Natural killer cell (primary cell): ENCODE measurements at places on chromosomes 3 and 15. TPM values are rescaled to one million over a fixed set of nuclear protein-coding genes. Genes with fewer than 3 reads are reported as not detected.

MEIS2 gene
- 0.35 TPM for total RNA-seq

MESP2 gene
- not detected for total RNA-seq

MAP6D1 gene
- not detected for total RNA-seq

SLC6A20 gene
- 1.3 TPM for total RNA-seq

CHRD gene
- total RNA-seq, result not detected

GRCh38 chr15:91065505-91065904 is 34.6 kb upstream of the SV2B start:
- H3K4me3 ChIP-seq, result no peak overlapping the region
- H3K27ac ChIP-seq, result no peak overlapping the region

GRCh38 chr3:98806521-98806920 is 43.4 kb downstream of the ST3GAL6 start:
- DNase-seq, result no peak
- no peak overlapping the region for H3K4me3 ChIP-seq
- H3K27me3 ChIP-seq, result no peaks in the 10 kb centered on the region
- H3K36me3 ChIP-seq, result no peaks in the 10 kb centered on the region

DNA sequence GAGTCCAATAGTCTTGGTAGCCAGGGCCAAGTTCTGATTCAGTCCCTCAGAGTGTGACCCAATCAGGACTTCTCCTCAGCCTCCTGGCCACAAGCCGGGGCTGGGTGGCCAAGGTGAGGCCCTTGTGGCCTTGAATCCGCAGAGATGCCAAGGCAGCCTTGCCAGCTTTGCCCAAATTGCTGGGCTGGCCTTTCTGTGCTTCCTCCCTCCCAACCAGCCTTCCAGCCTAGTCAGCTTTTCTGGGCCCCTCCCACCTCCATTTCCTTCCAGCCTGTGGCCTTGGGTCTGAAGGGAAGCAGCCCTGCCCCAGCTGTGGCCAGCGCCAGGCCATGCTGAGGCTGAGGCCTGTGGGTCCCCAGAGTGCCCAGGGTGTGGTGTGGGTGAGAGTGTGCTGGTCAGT is 34.3 kb upstream of the ANKDD1A start:
- H3K4me3 ChIP-seq, result no peak overlapping the region
- DNase-seq, result no peak
- no peak overlapping the region for H3K27ac ChIP-seq
- no peaks in the 10 kb centered on the region for H3K36me3 ChIP-seq
- no peaks in the 10 kb centered on the region for H3K27me3 ChIP-seq

DNA sequence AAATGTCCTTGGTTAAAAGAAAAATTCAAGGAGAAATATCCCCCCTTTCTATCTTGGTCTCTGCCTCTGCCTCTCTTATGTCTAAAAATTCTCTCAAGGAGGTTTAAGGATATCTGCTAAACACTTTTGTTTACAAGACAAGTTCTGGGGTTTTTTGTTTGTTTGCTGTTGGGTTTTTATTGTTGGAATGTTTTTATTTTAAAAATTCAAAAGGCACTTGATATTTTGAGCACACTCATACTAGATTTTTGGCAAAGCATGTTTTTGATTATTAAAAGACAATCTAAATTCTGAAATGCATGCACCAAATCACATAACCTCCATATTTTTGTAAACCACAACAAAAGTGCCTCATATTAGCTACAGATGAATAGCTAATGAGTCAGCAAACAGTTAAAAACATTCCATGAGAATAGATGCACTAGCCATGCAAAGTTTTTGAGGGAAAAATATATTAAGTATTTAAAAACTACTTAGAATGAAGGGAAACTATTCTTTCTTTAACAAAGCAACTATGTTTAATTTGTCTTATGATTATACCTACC is 84.6 kb downstream of the ZBTB20 start:
- H3K27ac ChIP-seq, result no peak overlapping the region
- H3K4me3 ChIP-seq, result no peak overlapping the region
- no peaks in the 10 kb centered on the region for H3K4me1 ChIP-seq
- H3K36me3 ChIP-seq, result no peaks in the 10 kb centered on the region

DNA sequence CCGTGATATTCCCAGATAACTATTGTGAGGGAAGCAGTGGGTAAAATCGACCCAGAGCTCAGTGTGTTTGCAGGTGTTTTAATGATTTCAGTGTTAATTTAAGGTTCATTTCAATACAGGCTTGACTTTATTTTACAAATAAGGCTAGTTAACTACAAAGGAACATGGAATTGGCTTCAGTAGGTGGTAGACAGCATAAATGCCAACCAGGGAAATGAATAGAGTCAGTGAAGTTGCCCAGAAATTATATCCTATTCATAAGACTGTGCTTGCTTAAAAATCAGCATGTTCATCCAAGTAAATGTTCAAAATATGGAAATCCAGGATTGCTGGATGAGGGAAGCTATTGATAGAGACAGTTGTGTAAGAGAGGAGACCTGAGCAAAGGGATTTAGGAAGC is 66.1 kb downstream of the LARS2 start:
- H3K27me3 ChIP-seq, result no peaks in the 10 kb centered on the region
- H3K4me1 ChIP-seq, result no peaks in the 10 kb centered on the region
- H3K4me3 ChIP-seq, result no peak overlapping the region
- peaks cover 12% of the 10 kb centered on the region for H3K36me3 ChIP-seq

GRCh38 chr3:70905491-70905890 is 593.1 kb upstream of the MDFIC2 start:
- no peaks in the 10 kb centered on the region for H3K36me3 ChIP-seq
- H3K27me3 ChIP-seq, result no peaks in the 10 kb centered on the region
- H3K4me1 ChIP-seq, result no peaks in the 10 kb centered on the region
- no peak overlapping the region for H3K4me3 ChIP-seq
- no peak for DNase-seq

DNA sequence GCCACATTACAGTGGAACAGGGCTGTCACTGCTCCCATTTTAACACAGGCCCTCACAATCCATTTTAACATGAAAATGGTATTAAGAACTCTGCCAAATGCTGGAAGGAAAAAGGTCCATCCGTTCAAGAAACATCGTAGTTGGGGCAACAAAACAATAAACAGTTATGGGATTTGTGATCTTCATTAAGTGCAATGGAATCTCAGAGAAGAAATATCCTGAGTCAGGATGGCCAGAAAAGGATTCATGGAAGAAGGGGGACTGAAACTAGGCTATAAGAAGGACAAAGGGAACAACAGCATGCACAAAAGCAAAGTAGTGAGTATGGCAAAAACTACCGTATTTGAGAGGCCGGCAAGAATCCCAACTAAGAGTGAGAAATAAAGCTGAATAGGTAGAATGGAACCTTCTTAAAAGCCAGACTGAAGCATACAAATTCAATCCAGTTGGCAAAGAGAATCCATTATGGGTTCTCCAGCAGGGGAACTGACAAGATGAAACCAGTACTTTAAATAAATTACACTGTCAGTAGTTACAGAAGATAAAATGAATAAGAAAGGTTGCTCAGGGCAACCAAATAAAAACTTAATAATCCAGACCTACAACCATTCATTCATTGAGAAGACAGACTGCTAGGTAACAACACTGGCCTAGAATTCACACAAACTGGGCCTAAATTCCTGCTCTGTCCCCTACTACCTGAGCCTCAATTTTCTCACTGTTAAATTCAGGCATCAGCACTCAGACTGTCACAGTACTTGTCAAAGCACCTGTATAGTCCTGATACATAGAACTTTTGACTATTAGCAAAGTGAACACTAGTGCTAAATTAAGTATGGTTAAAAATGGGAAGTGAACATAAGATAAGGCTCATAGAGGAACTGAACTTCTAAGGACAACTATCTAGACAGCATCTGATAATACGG is 6.3 kb downstream of the TBL1XR1 start:
- H3K4me1 ChIP-seq, result peaks cover 16% of the 10 kb centered on the region
- no peaks in the 10 kb centered on the region for H3K36me3 ChIP-seq
- no peak overlapping the region for H3K4me3 ChIP-seq
- H3K27ac ChIP-seq, result no peak overlapping the region

DNA sequence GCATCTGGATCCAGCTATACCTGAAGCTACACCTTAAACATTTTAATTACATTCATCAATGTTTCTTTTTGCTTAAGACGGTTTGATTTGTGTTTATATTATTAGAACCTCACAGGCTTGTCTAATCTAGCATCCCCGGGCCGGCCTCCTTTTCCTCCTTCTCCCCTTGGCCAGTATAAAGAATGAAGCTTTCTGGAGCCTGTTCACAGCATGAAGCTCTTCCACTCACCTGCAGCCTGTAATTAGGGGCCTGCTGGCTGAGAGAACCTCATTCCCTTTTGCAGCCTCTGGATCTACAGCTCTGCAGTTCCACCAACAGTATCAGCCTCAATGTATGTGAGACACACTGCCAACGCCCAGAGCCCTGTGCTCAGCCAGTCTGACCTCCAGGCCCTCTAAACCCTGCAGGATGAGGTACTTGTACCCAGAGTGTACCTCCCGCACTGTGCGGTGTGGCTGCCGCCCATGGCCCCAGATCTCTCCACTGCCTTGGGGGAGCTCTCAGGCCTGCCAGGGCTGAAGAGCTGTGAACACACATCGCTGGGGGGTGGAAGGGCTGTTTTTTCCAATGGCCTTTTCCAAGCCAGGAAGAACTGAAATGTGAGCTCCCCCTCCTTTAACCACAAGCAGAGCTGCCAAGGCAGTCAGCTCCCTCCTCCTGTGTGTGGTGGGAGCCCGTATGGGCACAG is 114.7 kb upstream of the ALDH1A3 start:
- no peaks in the 10 kb centered on the region for H3K36me3 ChIP-seq
- H3K27ac ChIP-seq, result no peak overlapping the region
- no peak for DNase-seq
- no peaks in the 10 kb centered on the region for H3K4me1 ChIP-seq
- no peak overlapping the region for H3K4me3 ChIP-seq

GRCh38 chr3:177318559-177318958 is 121.3 kb upstream of the TBL1XR1 start:
- H3K36me3 ChIP-seq, result no peaks in the 10 kb centered on the region
- no peak overlapping the region for H3K4me3 ChIP-seq
- no peak overlapping the region for H3K27ac ChIP-seq

- H3K4me3 ChIP-seq, result no peak overlapping the region
- no peak for DNase-seq
- H3K36me3 ChIP-seq, result no peaks in the 10 kb centered on the region
Observed at GRCh38 chr3:36178018-36178417, 202.3 kb upstream of the STAC start.

GRCh38 chr3:11438646-11439045 is 166.4 kb downstream of the ATG7 start:
- DNase-seq, result no peak
- H3K4me3 ChIP-seq, result no peak overlapping the region
- H3K4me1 ChIP-seq, result no peaks in the 10 kb centered on the region
- H3K36me3 ChIP-seq, result no peaks in the 10 kb centered on the region
- no peak overlapping the region for H3K27ac ChIP-seq

GRCh38 chr3:50534681-50535330 is 31.4 kb upstream of the CACNA2D2 start:
- DNase-seq, result no peak
- H3K36me3 ChIP-seq, result no peaks in the 10 kb centered on the region
- H3K4me3 ChIP-seq, result no peak overlapping the region
- no peak overlapping the region for H3K27ac ChIP-seq
- H3K27me3 ChIP-seq, result peaks cover 4% of the 10 kb centered on the region
- H3K4me1 ChIP-seq, result peaks cover 5% of the 10 kb centered on the region

- no peaks in the 10 kb centered on the region for H3K4me1 ChIP-seq
- no peaks in the 10 kb centered on the region for H3K27me3 ChIP-seq
- H3K27ac ChIP-seq, result no peak overlapping the region
Observed at GRCh38 chr3:110165370-110165743, 828.0 kb upstream of the DPPA4 start.
